Stimulated activated CD8-positive, alpha-beta memory T cell treated with anti-CD3 and anti-CD28 coated beads, Interleukin-15, amount 100 ng/mL, for 1 hour (primary cell): ENCODE measurements at places on chromosomes 12 and 14.

- DNase-seq, result peak; percentile 65
Observed at GRCh38 chr12:47808050-47808449, 11.7 kb downstream of the HDAC7 start.

- DNase-seq, result no peak
Observed at GRCh38 chr12:21453312-21453852, 15.9 kb downstream of the PYROXD1 start.

- DNase-seq, result no peak
Observed at GRCh38 chr12:9626291-9626690, 18.6 kb upstream of the KLRB1 start.

- DNase-seq, result no peak
Observed at GRCh38 chr12:100359822-100360221, 2.9 kb downstream of the SLC17A8 start.

GRCh38 chr12:27290501-27291168 lies 42.0 kb upstream of the BMAL2 start:
- no peak for DNase-seq
